ENCODE measurements at places on chromosomes 2 and 18. TPM values are rescaled to one million over a fixed set of nuclear protein-coding genes. Genes with fewer than 3 reads are reported as not detected.

GRCh38 chr18:10140461-10141282 lies 226.9 kb downstream of the VAPA start:
- no peaks in the 10 kb centered on the region for H3K36me3 ChIP-seq
- no peak overlapping the region for H3K27ac ChIP-seq
- no peaks in the 10 kb centered on the region for H3K27me3 ChIP-seq
- H3K4me1 ChIP-seq = no peaks in the 10 kb centered on the region
- no peak for DNase-seq

TGFBRAP1 gene
- total RNA-seq = 26.4 TPM

DNA sequence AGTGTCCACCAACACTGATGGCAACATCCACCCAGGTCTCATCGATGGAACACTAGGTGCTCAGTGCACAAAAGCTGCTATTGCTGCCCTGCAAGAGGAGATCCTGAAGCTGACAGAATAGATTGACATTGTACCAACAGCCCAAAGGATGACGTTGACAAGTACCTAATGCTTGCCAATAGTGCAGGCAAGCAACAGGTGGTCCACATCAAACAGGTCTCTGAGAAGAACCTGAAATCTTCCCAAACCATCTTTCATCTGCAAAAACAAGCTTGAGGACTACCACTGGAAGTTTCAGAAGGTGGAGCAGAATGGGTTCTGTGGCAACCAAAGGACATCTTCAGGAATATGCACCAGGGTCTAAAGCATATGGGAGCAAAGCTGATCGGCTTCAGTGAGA lies 15.8 kb upstream of the PROKR1 start:
- H3K36me3 ChIP-seq = no peaks in the 10 kb centered on the region
- DNase-seq = no peak
- no peak overlapping the region for H3K4me3 ChIP-seq
- no peak overlapping the region for H3K27ac ChIP-seq

DNA sequence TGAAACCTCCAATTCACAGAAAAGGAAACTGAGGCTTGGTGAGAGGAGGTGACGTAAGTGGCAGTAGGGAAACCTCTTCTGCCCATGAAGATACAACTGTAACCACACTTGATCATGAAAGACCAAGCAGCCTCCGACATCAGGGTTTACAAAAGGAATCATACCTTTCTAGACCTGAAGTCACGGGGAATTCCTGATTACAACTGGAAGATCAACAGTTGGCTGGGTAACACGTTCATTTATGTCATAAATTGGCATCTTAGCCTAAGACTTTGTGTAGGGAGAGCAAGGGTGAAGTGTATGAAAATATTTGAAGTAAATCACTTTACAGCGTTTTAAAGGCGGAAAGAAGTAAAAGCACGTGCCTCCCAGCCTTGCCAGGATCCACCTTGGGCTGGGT lies 922 bp downstream of the HS1BP3 start:
- H3K4me1 ChIP-seq = peaks cover 6% of the 10 kb centered on the region
- peak overlapping the region; percentile 88 for H3K27ac ChIP-seq
- H3K27me3 ChIP-seq = no peaks in the 10 kb centered on the region
- H3K36me3 ChIP-seq = peaks cover 6% of the 10 kb centered on the region

FAM117B gene
- total RNA-seq = 37.1 TPM

- H3K36me3 ChIP-seq = no peaks in the 10 kb centered on the region
- DNase-seq = peak; percentile 43
- no peak within 1 kb of the TSS for H3K4me3 ChIP-seq
- no peaks in the 10 kb centered on the region for H3K4me1 ChIP-seq
- no peak within 1 kb of the TSS for H3K27ac ChIP-seq
Observed at GRCh38 chr2:166494140-166494624, at the start of gene SCN7A. SCN7A (minus strand) TSS chr2:166494249; CDS start chr2:166477696, 16,553 bp downstream.

ADAM23 gene
- total RNA-seq = 2.5 TPM

DNA sequence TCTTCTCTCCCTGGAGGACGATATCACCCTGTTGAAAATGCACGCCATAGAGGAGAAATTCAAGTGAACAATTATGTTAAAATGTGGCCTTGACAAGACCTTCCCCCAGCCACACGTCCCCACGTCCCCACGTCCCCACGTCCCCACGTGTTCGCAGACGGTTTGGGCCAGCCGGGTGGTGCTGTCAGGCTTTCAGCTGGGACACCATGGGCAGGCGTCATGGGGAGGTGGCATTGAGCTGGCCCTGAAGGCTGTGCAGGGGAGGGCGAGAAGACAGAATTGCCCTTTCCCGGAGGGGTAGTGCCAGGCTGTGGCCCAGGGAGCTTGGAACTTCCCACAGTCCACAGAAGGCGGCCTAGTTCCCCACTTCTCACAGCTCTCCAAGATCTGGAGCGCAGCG lies 240.7 kb upstream of the RAB6C start:
- H3K4me3 ChIP-seq = no peak overlapping the region
- no peaks in the 10 kb centered on the region for H3K27me3 ChIP-seq

PASK gene
- total RNA-seq = 790 TPM

DNA sequence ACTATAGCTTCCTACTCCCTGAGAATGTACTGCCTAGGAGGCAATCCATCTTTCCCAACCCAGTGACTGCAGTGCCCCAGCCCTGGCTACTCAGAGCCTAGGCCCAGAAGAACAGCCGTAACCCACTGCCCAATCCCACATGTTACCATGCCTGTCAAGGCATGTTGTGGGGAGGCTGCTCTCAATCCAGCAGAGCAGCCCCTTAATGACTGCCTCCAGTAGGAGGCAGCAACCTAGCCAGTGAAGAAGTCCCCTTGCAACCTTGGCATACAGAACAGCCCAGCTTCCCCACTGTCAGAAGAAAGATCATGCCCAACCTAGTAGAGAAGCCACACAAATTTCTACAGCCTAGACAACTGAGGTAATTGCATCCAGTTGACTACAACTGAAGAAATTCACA lies 44.2 kb upstream of the CDH7 start:
- H3K4me3 ChIP-seq = no peak overlapping the region
- H3K27ac ChIP-seq = no peak overlapping the region

- H3K4me1 ChIP-seq = no peaks in the 10 kb centered on the region
- H3K36me3 ChIP-seq = no peaks in the 10 kb centered on the region
- no peak for DNase-seq
- H3K27ac ChIP-seq = no peak overlapping the region
- no peaks in the 10 kb centered on the region for H3K27me3 ChIP-seq
- no peak overlapping the region for H3K4me3 ChIP-seq
Observed at GRCh38 chr18:36338403-36338933, 41.0 kb downstream of the FHOD3 start.

GKN1 gene
- not detected for total RNA-seq

- H3K27me3 ChIP-seq = no peaks in the 10 kb centered on the region
- no peaks in the 10 kb centered on the region for H3K4me1 ChIP-seq
- H3K4me3 ChIP-seq = no peak overlapping the region
- H3K36me3 ChIP-seq = no peaks in the 10 kb centered on the region
- DNase-seq = no peak
Observed at GRCh38 chr2:139518321-139518720, 738.1 kb upstream of the NXPH2 start.

DNA sequence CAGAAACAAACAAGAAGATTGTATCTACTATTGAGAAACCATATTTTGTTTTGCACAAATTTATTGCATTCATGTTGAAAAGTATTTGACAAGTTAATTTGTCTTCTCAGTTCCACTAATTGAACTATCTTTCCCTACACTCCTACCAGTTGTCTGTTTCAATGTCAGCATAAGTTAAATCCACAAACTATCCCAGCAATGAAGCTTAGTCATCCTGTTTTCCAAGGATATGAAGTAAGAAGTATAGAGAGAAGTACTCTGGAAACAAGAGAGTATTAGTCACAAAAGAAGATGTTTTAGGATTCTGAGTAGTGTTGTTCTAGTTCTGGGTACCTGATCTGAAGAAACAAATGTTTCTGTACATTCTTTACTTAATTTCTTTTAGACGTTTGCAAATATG lies 261.6 kb upstream of the ZNF804A start:
- H3K27me3 ChIP-seq = no peaks in the 10 kb centered on the region
- DNase-seq = no peak
- H3K27ac ChIP-seq = no peak overlapping the region

GRCh38 chr2:29977284-29977683 lies 55.9 kb upstream of the ALK start:
- no peak overlapping the region for H3K4me3 ChIP-seq
- H3K36me3 ChIP-seq = no peaks in the 10 kb centered on the region
- H3K27ac ChIP-seq = no peak overlapping the region
- DNase-seq = no peak
- no peaks in the 10 kb centered on the region for H3K4me1 ChIP-seq

CROCC2 gene
- total RNA-seq = not detected

OTX1 gene
- not detected for total RNA-seq

DNA sequence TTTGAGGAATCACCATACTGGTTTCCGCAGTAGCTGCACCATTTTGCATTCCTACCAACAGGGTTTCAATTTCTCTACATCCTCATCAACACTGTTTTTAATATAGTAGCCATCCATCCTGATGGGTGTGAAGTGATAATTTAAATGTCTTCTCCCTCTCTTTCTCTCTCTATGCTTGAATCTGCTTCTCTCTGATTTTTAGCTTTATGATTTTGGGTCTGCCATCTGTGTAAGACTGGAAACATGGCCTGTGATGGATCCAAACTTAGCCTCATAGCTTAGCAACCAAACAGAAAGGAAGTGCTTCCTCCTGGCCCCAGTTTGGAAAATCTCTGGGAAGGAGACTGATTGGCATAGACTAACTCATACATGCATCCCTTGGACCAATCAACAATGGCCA lies 33.7 kb upstream of the OSBPL6 start:
- H3K27ac ChIP-seq = no peak overlapping the region
- no peak for DNase-seq
- H3K4me3 ChIP-seq = no peak overlapping the region

- no peak overlapping the region for H3K4me3 ChIP-seq
- no peaks in the 10 kb centered on the region for H3K36me3 ChIP-seq
- no peaks in the 10 kb centered on the region for H3K27me3 ChIP-seq
- peak overlapping the region; percentile 62 for H3K27ac ChIP-seq
Observed at GRCh38 chr2:239264838-239265651, 135.8 kb downstream of the HDAC4 start.

DNA sequence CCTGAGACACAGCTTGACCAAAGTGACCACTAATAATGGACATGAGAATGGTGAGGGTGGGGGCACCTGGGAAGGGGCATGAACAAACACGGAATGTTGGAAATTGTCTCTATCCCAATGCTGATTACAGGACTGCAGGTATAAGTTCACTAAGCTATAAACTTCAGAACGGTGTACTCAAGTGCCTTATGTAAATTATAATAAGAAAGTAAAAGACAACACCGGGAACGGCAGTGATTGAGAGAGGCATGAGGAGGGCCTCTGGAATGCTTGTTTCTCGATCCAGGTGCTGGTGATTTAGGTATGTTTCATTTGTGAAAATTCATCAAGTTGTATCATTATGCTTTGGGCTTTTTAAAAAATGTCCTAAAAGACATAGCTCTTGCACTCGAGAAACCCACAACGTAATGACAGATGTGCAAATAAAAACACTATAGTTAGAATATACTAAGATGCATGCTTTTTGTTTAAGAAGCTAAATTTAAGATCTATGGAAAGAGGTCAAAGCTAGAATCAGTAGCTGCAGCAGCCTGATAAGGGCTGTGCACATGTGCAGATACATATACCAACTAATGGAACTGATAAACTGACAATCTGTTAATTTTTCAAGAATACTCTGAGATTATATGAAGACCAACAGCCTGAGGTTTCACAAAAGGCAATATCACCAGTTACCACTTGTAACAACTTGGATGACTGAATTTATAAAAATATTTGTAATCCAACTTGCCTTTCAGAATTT lies 7.6 kb downstream of the HIBCH start:
- DNase-seq = no peak
- no peaks in the 10 kb centered on the region for H3K4me1 ChIP-seq
- no peak overlapping the region for H3K27ac ChIP-seq

GRCh38 chr2:216803791-216804190 lies 56.1 kb downstream of the TNP1 start:
- no peaks in the 10 kb centered on the region for H3K36me3 ChIP-seq
- H3K4me3 ChIP-seq = no peak overlapping the region
- DNase-seq = no peak
- no peak overlapping the region for H3K27ac ChIP-seq

- H3K27ac ChIP-seq = no peak overlapping the region
- no peaks in the 10 kb centered on the region for H3K4me1 ChIP-seq
- no peak overlapping the region for H3K4me3 ChIP-seq
- DNase-seq = no peak
- no peaks in the 10 kb centered on the region for H3K36me3 ChIP-seq
Observed at GRCh38 chr2:150789376-150789905, 302.0 kb upstream of the RND3 start.

- no peaks in the 10 kb centered on the region for H3K36me3 ChIP-seq
- no peak for DNase-seq
- peaks cover 9% of the 10 kb centered on the region for H3K27me3 ChIP-seq
Observed at GRCh38 chr18:80249217-80250093, 2.1 kb upstream of the PARD6G start.

DQX1 gene
- total RNA-seq = 88.6 TPM

GRCh38 chr2:234705108-234705507 lies 208.2 kb upstream of the ARL4C start:
- no peak overlapping the region for H3K4me3 ChIP-seq
- DNase-seq = no peak
- H3K36me3 ChIP-seq = no peaks in the 10 kb centered on the region
- no peak overlapping the region for H3K27ac ChIP-seq
- H3K4me1 ChIP-seq = no peaks in the 10 kb centered on the region
- H3K27me3 ChIP-seq = no peaks in the 10 kb centered on the region

GRCh38 chr18:63259567-63260379 lies 59.8 kb downstream of the BCL2 start:
- DNase-seq = no peak
- H3K4me3 ChIP-seq = no peak overlapping the region
- no peaks in the 10 kb centered on the region for H3K36me3 ChIP-seq
- H3K4me1 ChIP-seq = no peaks in the 10 kb centered on the region

MBD2 gene
- total RNA-seq = 27.5 TPM

Measured in Peyer's patch (tissue), 4 donors.